Foreskin keratinocyte (primary cell): ENCODE measurements at places on chromosomes 11 and 22. TPM values are rescaled to one million over a fixed set of nuclear protein-coding genes. Genes with fewer than 3 reads are reported as not detected.

GRCh38 chr22:48153726-48154125 lies 1391.3 kb downstream of the TBC1D22A start:
- DNase-seq: no peak

- DNase-seq: peak; percentile 52
These were observed 1.7 kb downstream of the CBX6 start for GRCh38 chr22:38870312-38870741.

Gene GTSE1
- total RNA-seq: 23.8 and 28.6 TPM in 2 replicates

DNA sequence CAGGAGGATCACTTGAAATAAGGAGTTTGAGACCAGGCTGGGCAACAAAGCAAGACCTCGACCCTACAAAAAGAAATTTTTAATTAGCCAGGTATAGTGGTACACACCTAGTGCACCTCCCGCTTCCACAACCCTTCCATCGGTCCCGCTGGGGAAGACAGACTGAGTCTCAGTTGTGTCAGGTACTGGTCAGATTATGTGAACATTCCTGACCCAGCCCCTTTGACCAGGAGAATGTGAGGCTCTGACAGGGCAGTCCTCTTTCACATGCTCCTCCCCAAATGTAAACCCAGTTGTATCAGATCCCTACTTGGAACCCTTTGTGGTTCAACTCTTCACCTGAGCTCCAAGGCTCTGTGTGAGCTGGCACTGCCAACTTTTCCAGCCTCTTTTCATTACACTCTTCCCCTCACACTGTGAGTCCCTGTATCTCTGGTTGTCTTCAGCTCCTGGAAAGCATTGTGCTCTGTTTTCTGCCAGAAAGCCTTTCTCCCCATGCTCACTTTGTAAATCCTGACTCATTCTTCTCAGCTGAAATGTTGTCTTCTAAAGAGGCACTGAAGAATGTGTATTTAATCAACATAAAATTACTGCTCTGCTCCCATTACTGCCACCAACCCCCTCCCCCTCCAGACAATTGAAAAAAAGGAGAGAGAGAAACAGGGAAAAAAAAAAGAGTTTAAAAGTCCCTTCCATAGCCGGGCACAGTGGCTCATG lies 2.1 kb upstream of the TTLL12 start:
- no peak for DNase-seq

Gene PKNOX2
- 0.04 and 0.10 TPM in 2 replicates for total RNA-seq

DNA sequence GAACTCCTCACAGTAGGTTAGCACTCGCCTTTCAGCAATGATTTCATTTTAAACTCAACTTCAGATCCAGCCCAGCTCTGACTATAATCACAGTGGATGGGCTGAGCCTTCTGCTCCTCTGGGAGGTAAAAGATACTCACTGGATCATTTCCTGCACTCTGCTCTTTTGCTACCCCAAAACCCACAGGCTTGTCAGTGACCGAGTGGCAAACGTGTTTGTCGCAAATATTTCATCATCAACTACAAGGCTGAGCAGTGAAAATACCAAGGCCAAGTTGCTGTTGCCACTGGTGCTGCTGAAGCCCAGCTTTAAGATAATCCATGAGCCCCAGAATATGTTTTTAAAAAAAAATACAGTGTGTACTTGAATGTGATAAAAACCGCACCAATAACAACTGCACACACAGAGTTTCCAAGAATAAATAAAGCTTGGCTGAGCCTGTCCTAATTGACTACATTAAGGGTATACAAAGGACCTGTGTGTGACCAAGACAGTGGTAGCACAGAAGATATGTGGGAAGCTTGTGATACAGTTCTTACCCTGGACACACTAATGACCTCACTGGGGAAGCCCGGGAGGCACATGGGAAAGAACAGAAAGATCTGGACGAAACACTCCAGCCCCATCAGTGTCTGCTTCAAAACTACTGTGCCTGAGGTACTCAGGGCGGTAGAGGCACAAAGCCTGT lies 41.3 kb downstream of the ABTB2 start:
- no peak for DNase-seq

GRCh38 chr11:46475926-46476545 lies 84.5 kb upstream of the CHRM4 start:
- DNase-seq: no peak
